ENCODE measurements at places on chromosomes 1 and 21.

DNA sequence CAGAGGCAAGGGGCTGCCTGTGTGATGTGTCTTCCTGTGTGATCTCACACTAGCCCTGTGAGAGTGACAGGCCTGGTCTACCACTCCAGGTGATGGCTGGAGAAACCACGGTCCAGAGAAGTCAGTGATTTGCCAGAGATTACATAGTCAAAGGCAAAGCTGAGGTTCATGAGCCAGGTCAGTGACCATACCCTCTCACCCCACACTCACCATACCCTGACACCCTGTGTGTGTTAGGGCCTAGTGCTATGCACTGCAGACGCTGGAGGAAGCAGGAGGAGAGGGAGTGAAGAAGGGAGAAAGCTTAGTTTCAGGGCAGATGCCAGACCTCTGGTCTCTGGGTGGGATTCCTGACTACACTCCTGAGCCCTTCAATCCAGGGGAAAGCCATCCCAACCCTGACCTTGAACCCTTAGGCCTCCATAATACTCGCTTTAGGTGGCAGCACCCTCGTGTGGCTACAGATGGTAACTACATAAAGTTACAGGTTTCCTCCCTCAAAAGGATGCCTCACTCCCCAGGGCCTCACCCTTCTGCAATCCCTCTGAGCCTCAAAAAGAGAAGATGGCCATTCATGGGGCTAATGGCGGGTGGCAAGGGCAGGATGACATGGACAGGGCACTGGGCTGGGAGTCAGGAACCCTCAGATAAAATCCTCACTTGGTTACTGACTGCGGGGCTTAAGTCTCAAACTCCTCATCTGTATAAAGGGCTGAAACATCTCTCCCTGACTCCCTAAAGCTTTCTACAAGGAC, 20.8 kb upstream of the SDC3 start:
- DNase-seq, result peak; percentile 65

DNA sequence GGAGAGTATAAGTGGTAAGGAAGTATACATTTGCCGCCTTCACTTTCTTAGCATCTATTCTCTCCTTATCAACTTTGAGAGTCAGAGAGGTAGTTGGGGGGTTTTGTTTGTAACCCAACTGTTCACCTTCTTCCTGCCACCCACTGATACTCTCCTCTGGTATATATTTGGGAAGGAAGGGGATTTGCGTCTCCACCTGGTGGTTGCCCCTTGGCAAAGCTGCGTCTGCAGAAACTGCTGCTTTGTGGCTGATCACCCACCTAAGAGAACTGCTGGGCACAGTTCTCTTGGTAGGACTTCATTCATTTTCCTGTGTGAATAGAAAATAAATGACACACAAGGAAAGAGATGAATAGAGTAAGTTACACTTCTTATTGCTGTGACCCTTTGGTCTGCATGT, 87.0 kb downstream of the SYT14 start:
- no peak for DNase-seq

DNA sequence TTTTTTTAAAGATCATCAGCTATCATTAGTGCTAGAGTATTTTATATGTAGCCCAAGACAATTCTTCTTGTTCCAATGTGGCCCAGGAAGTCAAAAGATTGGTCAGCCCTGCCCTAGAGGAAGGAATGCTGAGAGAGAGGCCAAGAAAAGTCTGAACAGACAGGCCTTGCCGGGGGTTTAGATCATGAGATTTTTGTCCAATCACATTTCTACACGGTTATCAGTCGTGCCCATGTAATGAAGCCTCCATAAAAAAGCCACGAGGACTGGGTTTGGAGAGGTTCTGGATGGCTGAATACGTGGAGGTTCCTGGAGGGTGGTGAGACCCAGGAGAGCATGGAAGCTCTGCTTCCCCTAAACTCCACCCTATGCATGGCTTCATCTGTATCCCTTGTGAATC, 24.3 kb upstream of the ENO1 start:
- no peak for DNase-seq

- DNase-seq, result no peak
Measured at GRCh38 chr1:57901208-57901919, 477.5 kb upstream of the DAB1 start.

GRCh38 chr21:29340228-29340627, 41.5 kb downstream of the BACH1 start:
- DNase-seq, result no peak

GRCh38 chr1:22754106-22754768, 43.6 kb downstream of the EPHB2 start:
- DNase-seq, result no peak

- no peak for DNase-seq
Measured at GRCh38 chr1:245311887-245312536, 157.2 kb downstream of the KIF26B start.

GRCh38 chr1:41504114-41505035, 19.9 kb upstream of the EDN2 start:
- no peak for DNase-seq

DNA sequence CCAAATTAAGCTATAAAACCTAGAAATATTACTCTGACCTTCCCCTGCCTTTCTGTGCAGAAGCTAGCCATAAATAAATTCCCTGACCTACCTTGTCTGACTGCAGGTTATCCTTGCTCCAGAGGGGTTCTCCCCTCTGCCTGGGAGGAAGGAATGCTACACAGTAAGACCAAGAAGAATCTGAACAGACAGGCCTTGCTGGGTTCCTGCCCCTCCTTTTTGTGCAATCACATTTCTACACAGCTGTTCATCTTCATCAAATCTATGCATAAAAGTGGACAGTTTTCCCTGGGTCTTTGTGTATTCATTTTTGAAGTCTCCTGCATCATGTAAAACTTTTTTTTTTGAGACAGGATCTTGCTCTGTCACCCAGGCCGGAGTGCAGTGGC, 50.6 kb downstream of the DNTTIP2 start:
- no peak for DNase-seq

DNA sequence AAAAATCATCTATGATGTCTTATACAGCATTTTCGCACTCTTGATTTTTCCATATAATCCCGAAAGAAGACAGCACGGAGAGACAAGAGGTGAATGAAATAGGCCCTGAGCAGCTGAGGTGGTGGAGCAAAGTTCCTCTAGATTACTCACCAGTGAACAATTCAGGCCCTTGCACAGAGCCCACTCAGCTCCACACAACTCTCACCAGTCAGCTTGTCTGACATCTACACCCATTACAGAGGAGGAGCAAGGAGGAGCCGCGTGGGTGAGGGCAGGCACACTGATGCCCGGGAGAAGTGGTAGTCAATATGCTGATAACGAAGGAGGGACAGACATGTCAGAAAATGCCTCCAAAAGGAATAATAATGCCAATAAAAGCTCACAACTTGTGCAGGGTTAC, 59.9 kb downstream of the DNM3 start:
- DNase-seq, result no peak

DNA sequence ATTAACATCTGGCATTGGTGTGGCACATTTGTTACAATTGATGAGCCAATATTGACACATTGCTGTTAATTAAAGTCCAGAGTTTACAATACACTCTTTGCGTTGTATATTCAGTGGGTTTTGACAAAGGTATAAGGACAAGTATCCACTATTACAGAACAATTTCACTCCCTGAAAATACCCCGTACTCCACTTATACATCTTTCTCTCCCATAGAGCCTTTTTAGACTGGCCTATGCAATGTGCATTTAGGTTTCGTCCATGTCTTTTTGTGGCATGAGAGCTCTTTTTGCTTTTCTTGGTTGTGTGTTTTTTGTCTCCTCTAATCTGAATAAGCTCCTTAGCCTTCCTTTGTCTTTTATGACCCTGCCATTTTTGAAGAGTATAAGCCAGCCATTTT, 40.6 kb upstream of the TSNAX start:
- DNase-seq, result no peak

DNA sequence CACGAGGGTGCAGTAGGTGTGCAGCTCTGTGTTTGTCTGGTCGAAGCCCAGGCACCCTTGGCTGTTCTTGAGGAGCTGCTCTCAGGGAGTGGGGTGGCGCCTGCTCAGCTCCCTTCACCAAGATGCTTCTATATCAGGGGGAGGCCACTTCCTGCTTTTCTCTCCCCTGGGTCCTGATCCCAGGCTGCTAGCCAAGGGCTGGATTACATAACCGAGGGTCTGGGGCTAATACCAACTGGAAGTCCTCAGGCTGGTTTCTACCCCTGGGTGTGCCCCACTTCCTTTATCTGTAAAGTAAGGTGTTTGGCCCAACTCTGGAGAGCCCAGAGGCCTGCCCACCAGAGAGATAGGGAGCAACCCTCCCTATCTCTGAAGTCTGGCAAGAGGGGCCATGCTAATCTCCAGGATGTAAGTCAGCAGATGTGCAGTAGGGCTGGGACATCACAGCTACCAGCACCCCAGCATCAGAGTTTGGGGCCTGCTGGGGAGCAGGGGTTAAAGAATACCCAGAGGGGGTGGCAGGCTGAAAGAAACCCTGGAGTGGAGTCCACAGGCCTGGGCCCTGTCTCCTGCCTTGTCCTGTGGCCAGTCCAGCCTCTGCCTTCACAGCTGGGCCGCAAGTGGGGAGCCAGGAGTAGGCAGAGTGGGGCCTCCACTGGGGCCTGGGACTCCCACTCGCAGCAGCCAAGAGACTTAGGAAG, 2.1 kb downstream of the SELENBP1 start:
- no peak for DNase-seq

DNA sequence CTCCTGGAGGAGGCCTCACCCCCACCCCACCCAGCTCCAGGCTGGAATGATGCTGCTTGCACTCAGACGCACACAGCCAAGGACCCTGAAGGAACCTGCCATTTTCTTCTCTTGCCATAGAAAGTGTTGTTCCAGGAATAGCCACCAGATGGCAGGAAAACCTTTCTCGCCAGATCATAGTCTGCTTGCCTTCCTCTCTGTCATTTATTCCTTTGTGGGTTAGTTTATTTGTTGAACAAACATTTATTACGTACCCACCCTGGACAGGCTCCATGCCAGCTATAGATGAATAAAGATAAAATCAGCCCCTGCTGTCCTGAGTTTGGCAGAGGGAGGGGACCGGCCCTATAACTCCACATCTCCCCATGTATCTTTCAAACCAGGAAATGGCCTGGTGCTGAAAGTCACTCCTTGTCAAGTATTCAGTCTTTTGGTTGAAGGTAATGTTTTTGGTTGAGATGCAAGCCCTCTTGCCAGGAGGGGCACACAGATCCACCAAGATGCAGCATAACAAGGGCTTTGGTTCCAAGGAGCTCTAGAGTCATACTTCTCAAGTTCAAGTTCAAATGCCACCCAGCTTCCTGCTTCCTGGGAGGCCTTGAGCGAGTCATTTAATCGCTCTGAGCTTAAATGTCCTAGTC, 7.0 kb upstream of the KCNC4 start:
- DNase-seq, result peak; percentile 82

DNA sequence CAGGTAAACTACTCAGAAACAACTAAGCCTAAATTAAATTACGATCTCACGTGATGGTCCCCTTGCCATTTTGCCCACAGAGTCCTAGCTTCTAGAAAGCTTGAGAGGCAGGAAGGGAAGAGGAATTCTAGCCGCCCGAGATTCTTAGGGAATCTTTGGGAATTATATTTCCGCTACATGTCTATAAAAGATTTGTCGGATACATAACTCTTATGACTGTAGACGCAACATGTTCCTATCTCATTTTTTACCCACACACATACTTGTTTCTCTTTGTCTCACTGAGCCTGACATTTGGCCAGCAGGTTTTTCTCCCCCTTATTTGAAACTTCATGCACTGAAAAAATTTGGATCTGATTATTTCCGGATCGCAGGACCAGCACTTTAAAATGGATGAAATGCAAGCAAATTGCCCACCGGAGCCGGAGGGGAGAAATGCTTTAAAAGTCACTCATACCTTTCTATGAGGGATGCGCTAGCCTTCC, 5.5 kb downstream of the GLIS1 start:
- DNase-seq, result no peak

GRCh38 chr1:2232916-2233438, 4.9 kb downstream of the SKI start:
- no peak for DNase-seq

GRCh38 chr1:66576645-66577044, 42.7 kb downstream of the SGIP1 start:
- no peak for DNase-seq

GRCh38 chr1:185626344-185626743, 107.8 kb upstream of the HMCN1 start:
- DNase-seq, result no peak

Data from activated CD8-positive, alpha-beta memory T cell treated with anti-CD3 and anti-CD28 coated beads, Interleukin-2, amount 10 ng/mL, durations not matched to agents 7 days and 5 days (primary cell).